ENCODE measurements at places on chromosomes 2 and 18.
A peak's percentile ranks its signal among the peaks of the same experiment; 100 is the strongest.

GRCh38 chr2:28717339-28717758 is 34.3 kb upstream of the PPP1CB start:
- peak; percentile 33 for DNase-seq

DNA sequence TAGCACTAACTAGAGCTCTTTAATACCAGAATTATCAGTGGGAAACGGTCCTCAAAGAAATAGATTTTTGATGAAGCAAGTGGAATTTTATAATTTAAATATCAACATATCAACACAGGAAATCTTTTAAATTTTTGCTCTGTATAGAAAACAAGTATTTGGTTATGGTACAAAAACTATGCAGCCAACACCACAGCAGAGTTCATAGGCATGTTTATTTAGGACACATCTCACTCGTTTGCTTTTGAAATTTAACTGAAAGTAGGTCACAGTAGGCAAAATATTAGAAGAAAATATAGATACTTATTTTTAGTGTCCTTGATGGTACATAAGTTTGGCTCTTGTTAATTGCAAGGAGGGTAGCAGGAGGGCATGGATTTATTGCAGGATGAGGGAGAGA is 34.3 kb upstream of the TANC1 start:
- no peak for DNase-seq

DNA sequence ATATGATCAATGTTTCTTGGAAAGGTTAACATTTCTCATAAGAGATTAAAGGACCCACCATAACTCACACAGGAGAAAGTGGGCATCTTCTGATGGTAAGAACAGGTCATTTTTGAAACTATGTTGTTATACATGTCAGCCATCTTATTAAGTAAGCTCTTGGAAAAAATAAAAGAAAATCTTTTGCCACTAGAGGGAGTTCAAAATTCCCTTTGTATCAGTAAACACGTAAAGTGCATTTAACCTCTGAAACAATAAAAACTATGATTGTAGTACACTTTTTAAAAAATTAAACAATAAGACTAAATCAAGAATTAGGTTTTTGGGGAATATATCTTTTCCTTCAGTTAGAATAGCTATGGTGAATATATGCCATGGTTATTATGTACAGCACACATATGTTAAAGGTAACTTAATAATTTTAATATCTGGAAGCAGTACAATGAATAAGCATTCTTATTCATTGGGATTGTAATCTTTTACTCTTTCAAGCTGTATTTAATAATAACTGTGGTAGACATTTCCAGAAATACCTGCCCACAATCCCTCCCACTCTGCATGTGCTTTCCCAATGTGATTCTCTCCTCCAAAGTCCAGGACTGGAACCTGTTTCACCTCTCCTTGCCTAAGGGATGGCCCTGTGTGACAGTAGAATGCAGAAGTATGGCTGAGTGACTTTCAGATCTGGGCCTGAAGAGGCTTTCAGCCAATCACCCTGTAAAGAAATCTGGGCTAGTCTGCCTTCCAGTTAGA is 64.2 kb downstream of the RBMS1 start:
- peak; percentile 48 for DNase-seq

- no peak for DNase-seq
Observed at GRCh38 chr2:12270876-12271588, 445.7 kb upstream of the TRIB2 start.

DNA sequence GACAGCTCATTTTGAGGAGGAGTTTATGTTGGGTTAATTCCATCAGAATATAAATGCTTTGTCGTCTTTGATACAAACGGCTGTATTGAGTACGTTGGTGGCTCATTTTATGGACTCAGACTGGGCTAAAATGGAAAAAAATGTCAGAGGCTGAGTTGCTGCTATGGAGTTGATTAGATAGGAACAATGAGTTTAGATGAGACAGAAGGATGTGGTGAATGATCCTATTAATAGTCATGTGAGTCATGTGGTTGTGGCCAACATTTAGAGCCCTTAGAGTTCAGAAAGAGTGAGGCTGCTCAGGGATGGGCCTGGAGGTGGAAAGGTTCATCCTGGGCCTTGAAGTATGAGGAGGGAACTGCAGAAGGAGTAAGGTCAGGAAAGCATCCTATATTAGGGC is 434.2 kb downstream of the MEIS1 start:
- no peak for DNase-seq

DNA sequence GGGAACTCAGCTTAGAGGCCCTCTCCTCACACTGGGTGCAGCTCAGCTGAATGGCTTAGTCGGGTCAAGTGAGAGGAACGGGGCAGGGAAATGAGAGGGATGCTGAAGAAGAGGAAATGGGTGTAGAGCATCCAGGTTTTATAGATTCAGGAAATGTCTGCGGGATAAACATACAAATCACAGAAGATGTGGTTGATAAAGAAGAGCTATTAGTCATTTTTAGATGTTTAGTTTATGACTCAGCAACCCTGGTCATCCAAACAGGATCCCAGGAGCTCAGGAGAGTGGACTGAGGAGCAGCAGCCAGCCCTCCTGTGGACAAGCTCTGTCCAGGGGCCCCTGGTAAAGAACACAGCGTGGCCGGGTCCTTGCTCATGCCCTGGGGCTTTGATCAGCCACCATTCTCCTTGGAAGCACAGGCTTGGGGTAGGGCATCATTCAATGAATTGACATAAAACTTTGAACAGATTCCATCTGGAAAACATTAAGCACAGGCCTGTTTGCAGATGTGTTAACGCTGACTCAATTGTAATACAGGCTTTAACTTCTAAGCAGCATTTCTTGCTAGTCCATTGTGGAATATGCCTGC is 83.0 kb downstream of the NPAS2 start:
- DNase-seq: peak; percentile 40

- DNase-seq: no peak
Observed at GRCh38 chr2:17813010-17813741, 3.1 kb upstream of the MSGN1 start.

- no peak for DNase-seq
Observed at GRCh38 chr18:79520478-79521390, 125.0 kb downstream of the NFATC1 start.

- no peak for DNase-seq
Observed at GRCh38 chr18:10232062-10232461, 222.4 kb upstream of the APCDD1 start.

DNA sequence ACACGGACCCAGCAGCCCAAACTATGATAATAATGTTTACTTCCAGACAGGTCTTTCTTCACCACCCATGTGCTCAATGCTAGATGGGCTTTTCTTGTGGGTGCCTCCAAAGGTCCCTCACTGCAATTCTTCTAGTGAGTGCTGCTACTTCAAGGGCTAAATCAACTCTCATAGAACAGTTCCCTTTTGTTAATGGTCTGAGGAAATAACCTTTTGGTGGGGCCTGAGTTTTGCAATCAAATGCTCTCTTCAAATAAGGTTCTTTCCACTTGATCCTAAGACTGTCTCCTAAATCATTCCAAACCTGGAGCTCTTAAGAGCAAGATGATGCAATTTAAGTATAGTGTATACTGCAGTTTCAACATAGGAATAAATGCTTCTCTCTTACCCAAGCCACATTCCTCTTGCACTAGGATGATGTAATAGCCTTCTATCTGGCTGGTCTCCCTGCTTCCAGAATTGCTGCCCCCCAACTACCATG is 6.0 kb downstream of the NEMP2 start:
- no peak for DNase-seq

DNA sequence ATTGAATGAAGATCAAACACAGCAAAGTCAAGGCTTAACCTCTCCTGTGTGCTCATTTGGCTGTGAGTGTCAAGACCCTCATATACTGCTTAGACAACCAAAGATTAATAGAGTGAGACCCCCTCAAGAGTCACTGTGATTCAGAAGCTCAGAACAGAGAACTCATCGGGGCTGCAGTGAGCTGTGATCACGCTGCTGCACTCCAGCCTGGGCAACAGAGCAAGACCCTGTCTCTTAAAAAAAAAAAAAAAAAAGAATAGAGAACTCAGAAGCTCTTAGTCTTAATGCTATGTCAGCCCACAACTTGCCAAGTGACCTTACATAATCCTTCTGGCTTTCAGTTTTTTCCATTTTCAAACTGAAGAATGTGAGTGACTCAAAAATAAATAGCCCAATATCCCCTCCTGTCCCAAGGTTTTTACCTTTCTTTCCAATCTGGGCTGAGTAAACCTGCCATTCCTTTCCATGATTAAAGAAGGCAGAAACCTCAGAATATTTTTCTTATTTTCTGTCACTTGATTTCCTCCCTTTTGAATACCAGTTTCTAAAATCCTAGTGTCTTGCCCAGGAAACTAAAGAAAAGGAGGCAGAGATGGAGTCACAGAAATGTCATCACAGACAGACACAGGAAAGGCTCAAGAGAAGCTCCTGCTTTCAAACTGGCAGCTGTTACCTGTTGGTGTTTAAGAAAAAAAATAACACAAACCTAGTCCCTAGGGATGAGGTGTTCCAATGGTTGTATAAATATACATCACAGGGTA is 102.4 kb downstream of the CACNB4 start:
- DNase-seq: no peak

- DNase-seq: no peak
Observed at GRCh38 chr18:731185-731584, 18.8 kb upstream of the ENOSF1 start.

DNA sequence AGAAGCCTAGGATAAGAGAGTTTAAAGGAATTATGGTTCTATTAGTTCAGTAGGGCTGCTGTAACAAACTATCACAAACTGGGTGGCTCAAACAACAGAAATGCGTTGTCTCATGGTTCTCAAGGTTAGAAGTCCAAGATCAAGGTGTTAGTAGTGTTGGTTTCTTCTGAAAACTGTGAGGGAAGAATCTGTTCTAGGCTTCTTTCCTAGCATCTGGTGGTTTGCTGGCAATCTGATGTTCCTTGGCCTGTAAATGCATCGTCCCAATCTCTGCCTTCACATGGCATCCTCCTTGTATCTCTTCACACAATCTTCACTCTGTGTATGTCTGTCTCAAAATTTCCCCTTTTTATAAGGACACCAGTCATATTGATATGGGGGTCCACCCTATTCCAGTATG is 76.3 kb downstream of the MDH1 start:
- DNase-seq: no peak

DNA sequence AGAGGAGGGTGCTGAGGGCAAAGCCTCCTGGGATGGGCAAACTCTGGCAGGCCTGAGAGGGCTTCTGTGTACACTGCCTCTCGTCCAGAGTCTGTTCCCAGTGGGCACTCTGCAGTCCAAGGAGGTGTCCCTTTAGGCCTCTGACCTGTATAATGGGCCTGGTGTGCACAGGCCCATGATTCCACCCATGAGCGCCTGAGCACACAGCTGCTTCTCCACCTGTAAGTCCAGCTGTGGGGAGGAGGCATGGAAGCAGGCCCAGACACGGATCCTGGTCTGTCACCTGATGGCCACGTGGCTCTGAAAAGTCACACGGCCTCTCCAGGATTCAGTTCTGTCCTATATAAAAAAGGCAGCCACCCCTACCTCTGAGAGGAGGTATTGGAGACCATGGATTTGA is 57.0 kb downstream of the PARD6G start:
- no peak for DNase-seq

DNA sequence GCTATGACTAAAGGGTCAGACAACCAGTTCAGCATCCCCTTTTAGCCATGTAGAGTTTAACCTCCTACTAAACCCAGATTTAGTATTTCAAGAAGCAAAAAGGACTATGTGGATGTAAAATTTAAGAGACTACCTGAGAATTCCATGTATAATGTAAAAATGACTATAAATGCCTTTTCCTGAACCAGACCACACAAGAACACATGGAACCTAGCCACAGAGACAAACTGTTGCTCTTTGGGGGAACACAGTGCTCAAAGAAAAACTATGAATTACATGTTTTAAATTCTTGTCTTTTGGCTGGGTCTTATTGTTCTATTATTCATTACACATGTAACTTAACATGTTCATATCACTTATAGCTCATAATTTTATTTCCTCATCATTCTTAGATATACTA is 192.8 kb downstream of the DNER start:
- no peak for DNase-seq

Data from epithelial cell of proximal tubule (primary cell).